Hepatic stellate cell (primary cell): ENCODE measurements at places on chromosomes 13 and 19.

DNA sequence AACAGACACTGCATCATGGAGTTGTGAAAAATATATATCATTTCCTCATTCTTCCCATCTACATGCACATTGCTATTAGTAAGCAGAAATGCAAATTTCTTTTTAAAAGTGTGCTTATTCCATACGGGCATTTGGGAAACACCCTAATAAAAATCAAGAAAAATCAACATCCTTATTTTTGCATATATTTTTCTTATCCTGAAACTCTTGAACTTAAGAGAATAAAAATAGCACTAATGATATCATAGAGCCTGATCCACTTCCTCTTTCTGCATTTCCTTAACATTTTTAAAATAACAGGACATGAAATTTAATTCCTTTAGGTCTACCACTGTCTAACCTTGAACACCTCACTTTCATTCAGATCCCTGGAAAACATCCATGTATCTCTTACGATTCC, 123.3 kb downstream of the VWA8 start:
- no peak for DNase-seq

GRCh38 chr19:8089664-8090601, 37.4 kb downstream of the CCL25 start:
- no peak for DNase-seq

DNA sequence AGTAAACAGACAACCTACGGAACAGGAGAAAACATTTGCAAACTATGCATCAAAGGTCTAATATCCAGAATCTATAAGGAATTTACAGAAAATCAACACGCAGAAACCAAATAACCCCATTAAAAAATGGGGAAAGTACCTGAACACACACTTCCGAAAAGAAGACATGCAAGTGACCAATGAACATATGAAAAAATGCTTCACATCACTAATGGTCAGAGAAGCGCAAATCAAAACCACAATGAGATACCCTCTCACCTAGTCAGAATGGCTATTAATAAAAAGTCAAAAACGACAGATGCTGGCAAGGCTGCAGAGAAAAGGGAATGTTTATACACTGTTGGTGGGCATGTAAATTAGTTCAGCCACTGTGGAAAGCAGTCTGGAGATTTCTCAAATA, 29.5 kb downstream of the SLC25A15 start:
- DNase-seq, result no peak

DNA sequence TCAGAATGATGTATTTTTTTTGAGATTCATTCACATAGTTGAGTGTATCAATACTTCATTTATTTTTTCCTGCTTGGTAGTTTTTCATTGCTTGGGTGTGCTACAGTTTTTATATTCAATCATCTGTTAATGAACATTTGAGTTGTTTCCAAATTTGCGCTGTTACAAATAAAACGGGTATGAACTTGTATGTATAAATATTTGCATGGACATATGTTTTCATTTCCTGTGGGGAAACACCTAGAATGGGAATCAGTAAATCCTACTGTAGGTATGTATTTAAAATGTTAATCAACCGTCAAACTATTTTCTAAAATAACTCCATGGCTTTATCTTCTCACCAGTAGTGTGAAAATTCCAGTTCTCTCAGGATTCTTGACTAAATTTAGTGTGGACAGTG, 826.3 kb downstream of the EFNB2 start:
- no peak for DNase-seq

GRCh38 chr13:110307767-110308655, 927 bp downstream of the COL4A2 start:
- DNase-seq, result no peak

GRCh38 chr13:79591493-79591892, 110.5 kb downstream of the NDFIP2 start:
- no peak for DNase-seq

GRCh38 chr13:29748097-29748496, 102.3 kb downstream of the UBL3 start:
- no peak for DNase-seq

DNA sequence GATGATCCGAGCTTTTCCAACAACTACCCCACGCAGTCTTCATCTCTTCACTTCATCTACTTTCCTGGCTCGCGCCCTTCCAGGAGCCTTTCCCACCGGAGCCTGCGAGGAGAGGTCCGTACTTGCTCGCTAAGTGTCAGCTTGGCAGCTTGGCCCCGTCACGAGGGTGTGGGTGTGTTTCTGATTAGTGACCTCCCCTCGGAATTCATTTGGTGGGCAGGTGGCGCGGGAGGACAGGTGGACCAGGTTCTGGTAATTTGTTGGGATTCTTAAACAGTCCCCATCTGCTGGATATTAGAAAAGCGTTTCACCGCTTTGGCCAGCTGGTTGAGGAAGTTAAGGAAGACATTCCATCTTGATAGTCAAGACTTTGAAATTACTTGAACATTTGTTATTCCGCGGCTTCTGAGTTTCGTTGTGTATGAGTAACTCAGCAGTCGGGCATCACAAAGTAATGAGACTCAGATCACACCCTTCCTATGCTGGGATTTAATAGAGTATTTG, 515 bp downstream of the UFM1 start:
- DNase-seq, result peak; percentile 19

- DNase-seq, result no peak
These were observed 9.2 kb upstream of the AKAP8L start for GRCh38 chr19:15427991-15428471.

DNA sequence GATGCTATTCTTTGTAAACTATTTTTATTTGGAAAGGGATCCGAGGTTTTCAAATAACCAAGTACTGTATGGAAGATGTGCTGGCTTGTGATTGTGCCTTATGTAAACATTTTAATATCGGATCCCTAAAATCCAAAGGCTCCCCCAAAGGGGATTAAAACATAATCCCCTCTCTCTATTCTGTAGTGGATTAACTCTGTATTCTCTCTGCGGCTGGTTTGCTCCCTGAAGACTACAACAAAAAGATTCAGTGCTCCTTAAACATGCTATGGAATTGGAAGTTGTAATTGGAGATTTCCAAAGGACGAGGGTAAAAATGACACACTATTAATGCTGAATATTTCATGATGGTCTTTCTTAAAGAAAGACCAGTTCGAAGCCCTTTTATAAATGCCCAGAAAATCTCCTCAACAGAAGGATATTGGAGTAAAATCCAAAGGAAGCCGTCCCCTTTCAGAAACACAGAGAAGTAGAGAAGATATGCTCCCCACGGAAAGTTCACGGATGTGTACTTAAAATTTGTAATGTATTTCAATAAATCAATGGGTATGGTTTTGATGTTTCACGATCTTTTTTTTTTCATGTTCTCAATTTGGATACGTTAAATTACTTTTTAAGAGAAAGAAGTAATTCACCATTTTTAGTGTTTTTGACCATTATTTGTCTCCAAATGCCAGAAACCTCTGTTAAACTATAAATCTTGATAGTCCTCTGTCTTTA, 6.5 kb downstream of the MAB21L1 start:
- DNase-seq, result no peak

- peak; percentile 66 for DNase-seq
These were observed 229.7 kb downstream of the KCNRG start for GRCh38 chr13:50244713-50245574.

GRCh38 chr19:19470579-19470978, 44.8 kb downstream of the TSSK6 start:
- no peak for DNase-seq

GRCh38 chr19:40893112-40893511, 11.1 kb upstream of the CYP2A7 start:
- no peak for DNase-seq

GRCh38 chr19:18629166-18630088, 7.4 kb upstream of the KLHL26 start:
- no peak for DNase-seq

DNA sequence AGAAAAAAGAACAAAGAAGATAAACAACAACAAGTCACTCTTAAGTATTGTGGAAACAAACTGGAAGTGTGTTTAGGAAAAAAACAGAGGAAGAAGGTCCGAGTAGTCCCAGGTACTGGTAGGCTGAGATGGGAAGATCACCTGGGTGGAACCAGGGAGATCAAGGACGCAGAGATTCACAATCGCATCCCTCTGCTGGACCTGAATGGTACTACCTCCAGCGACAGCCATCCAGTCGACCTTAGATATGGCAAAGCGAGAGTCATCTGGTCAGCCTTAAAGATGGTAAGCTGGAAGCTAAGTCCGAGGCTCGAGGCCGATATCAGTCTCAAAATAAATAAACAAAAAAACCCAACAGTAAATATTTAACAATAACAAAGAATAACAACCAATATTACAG, 44.9 kb upstream of the ZNF91 start:
- DNase-seq, result no peak

DNA sequence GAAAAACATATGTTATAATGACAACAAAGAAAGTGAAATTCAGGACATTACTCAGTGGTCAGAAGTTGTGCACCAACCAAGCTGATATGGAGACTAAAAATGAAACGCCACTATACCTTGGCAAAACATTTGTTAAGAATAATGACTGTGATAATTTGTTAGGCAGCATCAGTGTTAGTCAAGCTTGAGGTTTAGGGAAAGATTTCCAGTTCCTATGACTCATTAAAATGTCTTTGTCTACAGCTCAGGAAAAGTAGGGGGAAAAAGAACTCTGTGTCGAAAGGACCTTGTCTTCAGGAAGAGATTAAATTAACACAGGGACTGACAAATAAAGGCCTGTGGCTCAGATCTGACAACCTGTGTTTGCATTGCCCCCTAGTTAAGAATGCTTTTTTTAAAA, 764.1 kb upstream of the SLITRK6 start:
- no peak for DNase-seq

DNA sequence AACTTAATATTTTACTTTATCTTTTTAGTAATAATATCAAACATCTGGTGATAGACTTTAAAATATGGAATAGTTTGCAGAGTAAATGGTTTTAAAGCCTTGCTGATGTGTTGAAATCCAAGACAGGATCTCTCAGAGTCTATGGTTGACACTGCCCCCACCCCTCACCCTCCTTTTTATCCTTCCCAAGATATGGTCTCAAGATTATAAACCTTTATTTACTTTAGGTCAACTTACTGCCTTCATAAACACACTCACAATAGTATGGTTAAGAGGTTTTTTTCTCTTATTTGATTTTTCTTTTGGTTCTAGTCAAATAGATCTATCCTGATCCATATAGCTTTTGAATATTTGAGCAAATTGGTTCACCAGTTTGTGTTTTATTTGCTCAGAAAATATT, 39.0 kb downstream of the PAN3 start:
- no peak for DNase-seq

DNA sequence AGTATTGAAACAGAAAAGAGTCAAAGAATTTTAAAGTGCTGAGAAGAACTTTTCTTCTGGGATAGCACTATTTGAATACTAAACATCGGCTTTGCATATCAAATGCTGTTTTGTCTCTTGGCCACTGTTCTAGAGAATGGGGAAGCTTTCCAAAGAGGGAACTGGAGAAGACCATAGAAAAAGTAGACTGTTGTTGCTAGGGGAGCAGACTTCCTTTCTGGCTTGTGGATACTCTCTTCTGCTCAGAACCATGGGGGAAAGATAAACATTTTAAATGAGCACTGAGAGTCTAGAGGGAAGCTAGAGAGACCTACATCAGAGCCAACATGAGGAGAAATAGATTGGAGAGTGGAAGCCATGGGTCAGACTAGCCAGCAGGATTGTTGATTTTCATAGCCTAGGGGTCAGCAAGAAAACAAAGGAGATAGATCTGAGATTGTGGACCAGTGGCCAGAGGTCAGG, 315.7 kb downstream of the KCTD12 start:
- no peak for DNase-seq

- DNase-seq, result no peak
These were observed 24.4 kb upstream of the GGACT start for GRCh38 chr13:100613031-100613430.

DNA sequence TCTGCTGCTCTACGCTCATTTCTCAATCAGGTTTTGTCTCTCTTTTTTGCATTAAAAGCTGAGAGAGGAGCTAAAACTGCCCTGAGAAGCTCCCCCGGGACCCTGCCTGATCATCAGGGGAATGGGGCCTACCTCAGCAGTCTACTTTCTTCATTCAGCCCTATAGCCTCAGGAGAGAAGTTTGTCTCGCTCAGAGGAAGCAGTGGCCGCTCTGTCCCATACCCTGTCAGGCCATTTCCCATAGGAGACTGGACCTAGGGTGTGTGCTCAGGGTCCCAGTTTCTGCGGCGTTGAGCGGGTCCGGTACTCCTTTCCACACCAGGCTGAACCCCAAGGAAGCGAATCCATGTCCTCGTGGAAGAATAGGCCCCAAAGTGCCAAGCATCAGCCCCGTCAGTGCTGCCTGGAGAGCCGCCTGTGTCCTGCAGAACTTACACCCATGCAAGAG, 21.7 kb downstream of the UBE2L5 start:
- DNase-seq, result no peak

DNA sequence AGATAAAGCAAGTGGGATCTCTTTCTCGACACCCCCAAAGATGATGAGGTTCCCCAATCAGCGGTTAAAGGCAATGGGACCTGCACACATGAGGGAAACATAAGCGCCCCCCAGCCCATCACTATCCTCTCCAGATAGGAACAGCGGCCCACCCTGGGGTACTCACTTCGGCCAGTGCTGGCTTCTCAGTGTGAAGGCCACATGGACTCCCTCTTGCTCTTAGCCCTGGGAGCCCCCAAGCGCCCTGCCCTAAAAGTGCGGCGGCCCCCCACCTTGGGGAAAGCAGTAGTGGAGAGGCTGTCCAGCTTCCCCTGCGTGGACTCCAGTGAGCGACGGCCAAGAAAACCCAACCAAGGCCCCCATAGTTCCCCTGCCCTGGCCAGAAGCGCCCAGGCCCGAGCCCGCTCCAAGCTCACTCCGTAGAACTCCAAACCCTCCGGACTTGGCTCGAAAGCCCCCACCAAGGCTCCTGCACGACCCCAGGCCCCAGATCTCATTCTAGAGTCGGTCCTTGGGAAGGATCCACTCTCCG, 1.0 kb downstream of the CACNA1A start:
- DNase-seq, result no peak

GRCh38 chr13:44281252-44282000, 92.2 kb upstream of the SERP2 start:
- no peak for DNase-seq

DNA sequence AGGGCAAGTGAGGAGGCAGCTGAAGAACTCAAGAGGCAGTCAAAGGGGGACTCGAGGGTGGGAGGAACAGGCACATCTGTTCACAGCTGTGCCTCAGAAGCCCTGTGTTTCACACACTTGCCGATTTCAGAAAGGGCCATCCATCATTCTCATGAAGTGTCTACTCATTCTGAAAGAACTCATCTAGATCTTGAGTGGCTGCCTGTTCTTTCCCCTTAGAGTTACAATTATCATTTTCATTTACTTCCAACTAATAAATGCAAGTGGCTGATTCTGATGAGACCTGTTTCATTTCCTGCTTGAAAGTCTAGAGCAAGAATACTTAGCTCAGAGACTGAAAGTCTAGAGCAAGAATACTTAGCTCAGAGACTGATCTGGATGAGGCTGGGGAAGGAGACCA, 1145.1 kb downstream of the UQCRFS1 start:
- DNase-seq, result no peak

- no peak for DNase-seq
These were observed 403.8 kb downstream of the SLITRK5 start for GRCh38 chr13:88074794-88075510.

DNA sequence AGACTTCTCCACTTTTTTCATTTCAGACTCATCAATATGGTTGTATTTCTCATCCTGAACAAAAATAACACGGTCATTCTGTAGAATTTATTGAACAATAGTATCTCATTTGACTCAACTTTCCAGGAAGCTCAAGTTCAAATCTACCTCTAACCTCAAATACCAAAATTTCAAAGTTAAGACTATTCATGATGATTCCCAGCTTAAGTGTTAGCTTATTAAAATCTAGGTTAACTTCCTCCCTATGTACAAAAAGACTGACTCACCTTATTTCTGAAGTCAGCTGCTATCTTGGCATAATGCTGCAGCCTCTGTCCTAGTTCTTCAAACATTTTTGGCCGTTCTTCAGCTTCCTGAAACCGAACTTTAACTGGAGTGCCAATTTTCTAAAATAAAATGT, 23.2 kb downstream of the HSPH1 start:
- no peak for DNase-seq
